ENCODE measurements at places on chromosomes 12 and 14.

- DNase-seq, result no peak
Observed at GRCh38 chr14:77752799-77753516, 8.0 kb downstream of the SNW1 start.

DNA sequence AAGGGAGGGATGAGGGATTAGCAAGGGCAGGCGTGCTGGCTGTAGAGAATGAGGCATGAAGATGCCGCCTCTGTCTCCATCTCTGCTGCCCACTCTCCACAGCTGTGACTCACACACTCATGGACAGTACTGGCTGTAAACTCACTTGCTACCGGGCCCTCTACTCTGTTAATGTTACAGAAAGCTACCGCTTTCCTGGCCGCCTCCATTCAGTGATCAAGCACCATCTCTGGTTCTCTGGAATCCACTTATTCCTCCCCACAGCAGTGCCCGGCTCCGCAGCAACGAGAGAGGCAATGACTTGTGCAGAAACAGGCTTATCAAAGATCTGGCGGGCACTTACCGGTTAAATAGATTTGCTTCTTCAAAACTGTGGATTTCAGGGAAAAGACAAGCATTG, 34.8 kb downstream of the AMN start:
- no peak for DNase-seq

DNA sequence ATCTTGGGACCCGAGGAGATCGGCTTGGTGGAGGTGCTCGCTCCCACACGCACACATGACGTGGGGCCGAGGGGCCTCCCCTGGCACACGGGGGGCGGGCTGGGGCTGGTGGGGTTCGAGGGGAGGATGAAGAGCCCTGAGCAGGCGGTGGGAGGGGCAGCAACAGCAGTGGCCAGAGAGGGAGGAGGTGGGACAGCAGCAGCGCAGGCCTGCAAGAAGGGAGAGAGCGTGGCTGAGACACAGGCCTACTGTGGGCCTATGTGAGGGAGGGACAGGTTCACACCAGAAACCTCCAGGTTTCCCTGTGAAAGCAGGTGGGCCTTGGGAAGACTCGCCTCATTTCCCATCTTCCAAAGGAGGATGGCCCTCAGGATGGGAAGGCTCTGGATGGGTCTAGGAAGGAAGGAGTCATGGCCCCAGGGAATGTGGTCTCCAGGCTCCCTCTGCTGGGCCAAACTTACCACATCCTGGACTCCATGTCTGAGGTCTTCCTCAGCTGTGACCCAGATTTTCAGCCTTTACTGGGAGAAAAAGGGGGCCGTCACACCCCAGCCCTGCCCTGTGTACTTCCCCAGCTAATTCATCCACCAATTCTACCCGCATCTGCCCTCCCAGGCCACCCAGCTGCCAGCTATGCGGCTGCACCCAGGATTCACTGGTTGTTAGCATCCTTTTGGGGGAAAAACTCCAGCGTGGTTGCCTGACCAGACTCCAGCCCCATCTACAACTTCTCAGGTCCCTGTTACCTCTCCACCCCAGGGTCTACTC, 2.8 kb downstream of the PIANP start:
- peak; percentile 76 for DNase-seq

DNA sequence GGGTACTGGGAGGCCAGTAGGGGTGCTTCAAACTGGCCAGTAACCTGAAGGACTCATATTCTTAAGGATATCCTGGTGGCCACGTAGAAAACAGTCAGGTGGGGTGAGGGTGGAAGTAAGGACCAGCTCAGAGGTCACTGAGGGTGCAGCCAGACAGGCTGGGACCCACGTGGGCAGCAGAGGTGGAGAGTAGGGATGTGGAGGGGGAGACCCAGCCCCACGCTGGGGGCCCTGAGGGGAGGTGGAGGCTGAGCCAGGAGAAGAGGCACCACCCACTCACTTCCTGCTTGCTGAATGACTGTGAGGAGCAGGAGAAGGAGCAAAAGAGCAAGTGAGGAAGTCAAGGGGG, 12.6 kb upstream of the SERPINA3 start:
- no peak for DNase-seq

GRCh38 chr12:29148596-29148910, 525 bp upstream of the FAR2 start:
- DNase-seq, result no peak

GRCh38 chr14:91277546-91278382, 33.3 kb upstream of the GPR68 start:
- no peak for DNase-seq

Measured in SW480 (cell line).